ENCODE measurements at places on chromosomes 3 and 15.

DNA sequence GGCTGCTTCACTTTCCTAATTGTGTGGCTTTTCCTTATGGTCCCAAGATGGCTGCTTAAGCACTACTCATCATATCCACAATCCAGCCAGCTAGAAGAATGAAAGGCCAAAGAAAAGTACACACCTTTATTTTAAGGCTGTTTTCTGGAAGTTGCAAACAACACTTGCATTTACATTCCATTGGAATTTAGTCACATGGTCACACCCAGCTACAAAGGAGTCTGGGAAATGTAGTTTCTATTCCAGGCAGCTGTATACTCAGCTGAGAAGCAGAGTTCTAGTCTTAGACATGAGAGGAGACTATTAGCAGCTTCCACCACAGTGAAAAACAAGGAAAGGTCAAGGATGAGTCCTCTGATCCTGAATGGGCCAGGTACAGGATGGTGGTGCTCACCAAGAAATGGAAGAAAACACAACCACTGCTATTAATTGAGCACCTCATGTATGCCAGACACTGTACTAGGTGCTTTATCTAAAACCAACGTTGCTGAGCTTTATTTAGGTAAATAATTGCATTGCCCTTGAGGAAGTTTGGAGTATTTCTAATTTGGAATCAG lies 28.0 kb upstream of the ATG7 start:
- no peak for DNase-seq

GRCh38 chr3:129304146-129304961 lies 25.7 kb downstream of the HMCES start:
- no peak for DNase-seq

DNA sequence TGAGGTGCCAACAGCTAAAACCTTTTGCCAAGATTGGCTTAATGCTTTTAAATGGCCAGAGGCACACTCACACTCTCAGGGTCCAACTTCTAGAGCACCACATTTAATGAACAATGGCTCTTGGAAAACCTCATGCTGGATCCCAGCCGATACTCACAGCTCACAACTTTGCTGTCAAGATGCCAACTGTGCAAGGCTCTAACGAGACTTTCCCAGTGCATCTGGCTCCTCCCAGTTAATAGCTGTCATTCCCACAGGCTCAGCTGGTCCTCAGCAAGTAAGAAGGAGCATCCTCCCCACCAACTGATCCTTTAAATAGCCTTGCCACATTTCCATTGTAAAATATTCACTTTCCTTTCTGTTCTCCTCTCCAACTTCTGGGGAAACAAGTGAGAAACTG lies 20.3 kb upstream of the FRMD4B start:
- DNase-seq, result no peak

- DNase-seq, result no peak
These were observed 53.4 kb upstream of the LRIG1 start for GRCh38 chr3:66554178-66554577.

- no peak for DNase-seq
These were observed 101.5 kb upstream of the UBE2E1 start for GRCh38 chr3:23704298-23704697.

DNA sequence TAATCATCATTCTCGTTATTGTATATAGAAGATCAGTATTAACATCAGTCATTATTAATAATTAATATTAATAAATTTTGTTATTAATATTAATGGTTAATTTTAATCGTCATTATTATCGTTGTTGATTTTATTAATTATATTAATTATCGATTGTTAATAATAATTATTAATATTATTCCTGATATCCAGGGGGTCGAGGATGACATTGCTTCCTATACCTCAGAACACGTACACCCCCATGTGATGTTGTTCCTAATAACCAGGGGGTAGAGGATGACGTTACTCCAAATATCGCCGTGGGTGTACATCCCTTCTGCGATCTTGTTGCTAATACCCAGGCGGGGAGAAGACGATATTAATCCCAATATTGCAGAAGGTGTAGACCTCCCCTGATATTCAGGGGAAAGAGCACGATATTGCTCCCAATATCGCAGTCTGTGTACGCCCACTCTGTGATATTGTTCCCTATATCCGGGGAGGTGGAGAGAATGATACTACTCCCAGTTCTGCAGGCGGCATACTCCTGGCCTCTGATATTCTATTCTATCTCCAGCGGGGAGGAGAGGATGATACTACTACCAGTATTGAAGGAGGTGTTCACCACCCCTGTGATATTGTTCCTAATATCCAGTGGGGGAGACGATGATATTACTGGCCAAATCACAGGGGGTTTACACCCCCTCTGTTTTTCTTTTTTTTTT lies 22.3 kb upstream of the BMF start:
- DNase-seq, result no peak

DNA sequence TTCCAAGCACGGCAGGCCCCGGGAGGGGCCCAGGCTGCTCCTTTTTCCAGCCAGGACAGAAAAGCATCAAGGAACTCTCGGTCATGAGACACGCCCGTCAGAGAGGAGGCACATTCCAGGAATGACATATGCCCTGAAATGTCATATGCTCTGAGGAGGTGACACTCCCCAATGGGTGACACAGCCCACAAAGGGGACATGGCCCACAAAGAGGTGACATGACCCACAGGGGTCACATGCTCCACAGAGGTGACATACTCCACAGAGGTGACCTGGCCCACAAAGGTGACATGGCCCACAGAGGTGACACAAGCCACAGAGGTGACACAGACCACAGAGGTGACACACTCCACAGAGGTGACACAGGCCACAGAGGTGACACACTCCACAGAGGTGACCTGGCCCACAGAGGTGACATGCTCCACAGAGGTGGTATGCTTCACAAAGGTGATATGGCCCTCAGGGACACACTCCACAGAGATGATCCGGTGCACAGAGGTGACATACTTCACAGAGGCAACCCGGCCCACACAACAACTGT lies 79.2 kb downstream of the ABHD5 start:
- no peak for DNase-seq

DNA sequence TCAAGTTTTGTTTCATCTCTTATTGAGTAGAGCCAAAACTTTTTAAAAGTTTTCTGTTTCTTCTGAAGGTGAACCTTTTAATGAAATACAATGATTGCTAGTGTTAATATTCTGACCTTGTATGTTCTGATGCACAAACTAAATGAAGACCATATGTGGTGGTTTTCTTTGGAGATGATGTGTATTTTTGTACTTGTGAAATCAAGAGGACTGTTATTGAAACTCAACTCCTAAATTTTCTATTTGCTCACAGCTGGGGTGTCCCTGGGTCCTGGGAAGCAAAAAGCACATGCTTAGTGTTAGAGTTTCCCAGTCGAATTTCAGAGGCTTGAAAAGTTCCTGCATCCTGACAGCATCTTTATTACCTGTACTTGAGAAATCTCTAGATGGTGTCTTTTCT lies 1185.8 kb upstream of the ALCAM start:
- no peak for DNase-seq

DNA sequence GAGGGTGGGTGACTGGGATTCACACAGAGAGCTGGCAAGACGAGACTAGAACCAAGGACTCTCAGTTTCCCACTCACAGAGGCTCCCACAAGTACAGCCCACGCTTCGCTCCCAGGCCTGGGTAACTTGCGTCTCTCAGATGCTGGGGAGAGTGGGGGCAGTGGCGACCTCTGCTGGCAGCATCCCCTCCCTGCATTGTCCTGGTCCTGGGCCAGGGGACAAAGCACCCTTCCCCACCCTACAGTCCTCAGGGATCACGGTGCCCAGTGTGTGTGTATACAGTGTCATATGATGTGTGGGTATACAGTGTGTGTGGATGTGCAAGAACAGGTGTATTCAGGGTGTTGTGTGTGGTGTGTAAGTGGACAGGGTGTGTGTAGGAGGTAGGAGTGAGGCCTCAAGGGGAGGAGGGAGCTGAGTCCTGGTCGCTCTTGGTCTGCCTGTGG lies 12.8 kb downstream of the VILL start:
- no peak for DNase-seq

- DNase-seq, result no peak
These were observed 16.0 kb upstream of the EID1 start for GRCh38 chr15:48861813-48862431.

DNA sequence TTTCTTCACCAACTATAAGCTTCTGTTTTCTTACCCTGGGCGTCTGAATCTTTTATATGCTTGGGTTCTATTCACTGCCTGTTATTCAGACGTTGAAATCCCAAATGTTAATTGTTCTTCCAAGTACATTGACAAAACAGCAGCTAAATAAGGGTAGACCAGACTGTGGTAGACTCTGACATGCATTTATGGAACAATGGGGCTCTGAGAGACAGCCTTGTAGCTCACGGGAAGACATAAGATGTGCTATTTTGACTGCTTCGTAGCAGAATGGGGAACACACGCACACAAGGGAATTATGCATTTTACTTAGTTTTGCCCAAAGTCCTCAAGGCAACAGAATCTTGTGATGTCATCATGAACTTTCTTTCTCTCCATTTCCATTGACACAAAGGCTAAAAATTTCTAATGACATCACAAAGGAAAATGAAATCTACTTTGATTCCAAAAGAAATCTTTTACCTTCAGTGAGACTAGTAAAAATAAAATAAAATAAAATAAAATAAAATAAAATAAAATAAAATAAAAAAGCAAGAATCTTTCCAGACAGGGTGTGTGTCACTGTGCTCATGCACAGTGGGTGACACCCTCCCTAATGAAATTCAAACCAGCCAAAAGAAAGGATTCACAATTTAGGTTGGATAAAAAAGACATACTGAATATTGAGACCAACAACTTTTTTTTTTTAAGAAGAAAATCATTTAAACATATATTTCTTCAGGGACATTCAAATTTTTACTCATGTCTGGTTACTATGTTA lies 346.6 kb downstream of the ZBTB20 start:
- DNase-seq, result no peak

- no peak for DNase-seq
These were observed 284 bp upstream of the TSC22D2 start for GRCh38 chr3:150407808-150408220.

DNA sequence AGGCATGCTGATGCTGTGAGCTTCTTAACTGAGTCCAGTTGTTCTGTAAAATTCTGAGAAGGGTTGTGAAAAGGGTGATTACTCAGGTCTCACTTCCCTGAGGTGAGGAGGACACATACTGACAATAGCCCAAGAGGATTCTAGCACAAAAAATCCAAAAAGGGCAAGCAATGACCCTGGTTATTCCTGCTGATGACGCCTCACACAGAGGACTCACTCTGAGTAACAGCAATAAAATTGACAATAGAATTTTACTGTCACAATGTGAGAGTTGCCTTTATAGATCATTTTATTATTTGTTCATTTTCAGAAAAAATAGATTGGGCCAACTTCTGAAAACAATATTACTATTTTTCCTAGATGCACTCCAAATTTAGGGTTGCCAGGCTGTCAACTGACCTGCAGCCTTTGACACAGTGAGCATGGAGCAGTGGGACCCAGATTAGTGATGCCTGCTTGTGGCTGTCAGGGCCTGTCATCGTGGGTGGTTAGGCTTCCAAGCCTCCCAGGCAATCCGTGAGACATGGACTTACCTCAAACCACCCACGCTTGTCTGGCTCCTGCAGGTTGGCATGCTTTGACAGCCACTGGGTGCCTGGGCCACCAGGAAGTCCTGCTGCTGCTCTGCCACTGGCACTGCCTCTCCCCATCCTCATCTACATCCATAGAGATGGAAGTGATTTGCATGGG lies 396.0 kb upstream of the THBS1 start:
- DNase-seq, result no peak

DNA sequence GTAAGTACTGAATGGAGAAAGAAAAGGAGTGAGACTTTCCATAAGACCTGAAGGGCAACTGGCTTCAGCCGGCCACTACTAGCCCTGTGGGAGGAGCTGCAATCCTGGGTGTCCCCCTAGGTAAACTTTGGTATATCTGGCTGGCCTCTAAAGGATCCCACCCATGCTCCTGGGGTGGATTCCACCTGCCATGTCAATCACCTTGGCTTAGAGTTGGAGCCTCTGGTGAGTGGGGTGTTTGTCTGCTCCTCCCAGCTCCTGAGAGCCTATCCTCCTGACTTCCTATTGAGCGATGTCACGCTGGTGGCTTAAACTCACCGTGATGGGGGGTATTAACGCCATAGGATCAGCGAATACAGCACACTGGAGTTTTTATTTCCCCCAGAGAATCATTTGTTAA lies 2.6 kb downstream of the SPTBN5 start:
- DNase-seq, result no peak

DNA sequence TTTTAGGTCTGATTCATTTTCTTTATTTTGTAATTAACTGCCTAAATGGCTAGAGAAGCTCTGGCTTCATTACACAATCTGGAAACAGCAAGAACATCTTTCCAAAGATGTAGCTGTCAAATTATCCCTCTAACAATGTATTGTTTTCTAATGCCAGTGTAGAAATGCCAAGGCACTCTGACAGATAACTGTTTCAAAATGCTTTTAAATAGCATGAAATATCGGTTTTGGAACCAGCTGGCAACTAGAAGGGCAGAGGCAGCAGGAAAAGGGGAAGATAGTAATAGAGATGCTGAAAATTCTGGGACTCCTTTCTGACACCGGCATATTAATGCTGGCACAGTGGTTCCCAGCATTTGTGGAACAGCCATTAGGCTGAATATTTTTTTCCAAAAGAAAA lies 26.1 kb downstream of the MORC1 start:
- DNase-seq, result no peak

DNA sequence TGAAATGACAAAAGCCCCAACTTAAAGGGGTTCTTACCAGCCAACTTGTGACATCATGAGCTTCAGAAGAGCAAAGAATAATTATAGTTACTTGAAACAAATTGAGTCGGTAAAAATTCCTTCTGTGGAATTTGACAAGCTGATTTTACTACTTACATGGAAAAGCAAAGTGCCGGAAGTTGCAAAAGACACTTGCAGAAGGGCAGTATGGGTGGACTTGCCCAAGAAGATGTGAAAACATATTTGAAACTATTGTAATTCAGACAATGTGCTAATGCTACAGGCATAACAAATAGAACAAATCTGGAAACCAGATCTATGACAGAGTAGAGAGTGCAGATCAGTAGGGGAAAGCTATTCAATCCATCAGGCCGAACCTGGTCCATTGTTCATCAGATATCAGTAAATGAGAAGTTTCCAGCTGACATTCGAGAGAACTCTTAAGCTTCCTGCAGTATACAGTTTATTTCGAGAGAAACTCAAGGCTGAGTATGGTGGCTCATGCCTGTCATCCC lies 2.5 kb upstream of the KIF7 start:
- DNase-seq, result no peak

- DNase-seq, result no peak
These were observed 148.6 kb downstream of the IMPG2 start for GRCh38 chr3:101171681-101172191.
